Activated T-cell treated with anti-CD3 and anti-CD28 coated beads, Interleukin-2, amount 50 U/mL, for 48 hours (primary cell): ENCODE measurements at places on chromosomes 5 and 9.

GRCh38 chr5:88834499-88834898 lies 48.5 kb downstream of the MEF2C start:
- no peak for DNase-seq

- no peak for DNase-seq
These were observed 424 bp downstream of the HNRNPA0 start for GRCh38 chr5:137753691-137754187.

DNA sequence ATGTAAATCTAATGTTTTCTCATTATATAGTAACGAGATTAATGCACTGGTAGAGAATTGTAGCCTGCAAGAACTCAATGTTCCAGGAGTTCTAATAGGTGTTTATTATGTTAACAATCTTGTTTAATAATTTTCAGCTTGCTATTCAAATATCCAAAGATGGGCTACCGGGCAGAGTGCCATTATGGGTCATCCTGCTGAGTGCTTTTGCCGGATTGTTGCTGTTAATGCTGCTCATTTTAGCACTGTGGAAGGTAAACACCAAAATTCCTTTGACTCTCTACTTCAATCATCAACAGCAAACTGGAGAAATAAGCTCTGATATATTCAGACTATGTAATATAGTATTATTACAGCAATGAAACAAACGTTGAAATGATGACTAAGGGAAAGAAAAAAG lies 41.9 kb upstream of the ITGA2 start:
- DNase-seq, result no peak

DNA sequence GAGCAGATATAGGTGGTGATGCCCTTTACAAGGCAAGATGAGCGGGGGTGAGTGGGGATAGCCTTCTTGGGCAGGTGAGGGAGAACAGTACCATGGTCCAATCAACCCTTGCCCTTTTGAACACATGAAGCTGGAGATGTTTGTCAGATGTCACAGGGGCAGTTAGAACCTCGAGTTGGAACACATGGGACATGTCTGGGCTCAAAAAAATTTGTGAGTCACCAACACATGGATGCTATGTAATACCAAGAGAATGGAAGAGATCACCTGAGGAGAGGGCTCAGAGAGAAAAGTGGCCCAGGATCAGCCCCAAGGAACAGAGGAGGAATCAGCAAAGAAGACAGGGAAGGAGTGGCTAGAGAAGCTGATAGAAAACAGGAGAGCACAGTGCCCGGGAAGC lies 4.7 kb downstream of the PHYKPL start:
- no peak for DNase-seq

- DNase-seq, result peak; percentile 55
These were observed 110.3 kb upstream of the PTCH1 start for GRCh38 chr9:95626885-95627558.

- DNase-seq, result no peak
These were observed 25.1 kb upstream of the TRPM3 start for GRCh38 chr9:71146511-71146910.

- peak; percentile 38 for DNase-seq
These were observed 391 bp upstream of the NRG2 start for GRCh38 chr5:140043508-140043872.

DNA sequence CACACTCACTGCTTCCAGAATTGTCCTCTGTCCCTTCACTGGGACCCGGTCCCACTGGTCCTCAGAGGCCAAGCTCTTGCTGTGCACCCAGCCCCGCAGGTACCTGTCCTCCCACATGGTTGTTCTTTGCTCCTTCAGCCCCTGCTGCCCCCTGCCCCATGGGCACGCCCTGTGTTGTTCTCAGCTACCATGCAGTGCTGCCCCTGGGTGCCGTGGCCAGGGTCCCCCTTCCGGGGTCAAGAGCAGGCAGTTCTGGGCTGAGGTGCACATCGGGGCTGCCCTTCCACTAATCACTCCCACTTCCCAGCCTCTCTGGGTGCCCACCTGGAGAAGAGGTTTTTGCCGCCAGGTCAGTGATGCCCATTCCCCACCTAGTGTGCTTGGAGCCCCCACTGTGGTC lies 31.9 kb upstream of the SUSD3 start:
- no peak for DNase-seq

DNA sequence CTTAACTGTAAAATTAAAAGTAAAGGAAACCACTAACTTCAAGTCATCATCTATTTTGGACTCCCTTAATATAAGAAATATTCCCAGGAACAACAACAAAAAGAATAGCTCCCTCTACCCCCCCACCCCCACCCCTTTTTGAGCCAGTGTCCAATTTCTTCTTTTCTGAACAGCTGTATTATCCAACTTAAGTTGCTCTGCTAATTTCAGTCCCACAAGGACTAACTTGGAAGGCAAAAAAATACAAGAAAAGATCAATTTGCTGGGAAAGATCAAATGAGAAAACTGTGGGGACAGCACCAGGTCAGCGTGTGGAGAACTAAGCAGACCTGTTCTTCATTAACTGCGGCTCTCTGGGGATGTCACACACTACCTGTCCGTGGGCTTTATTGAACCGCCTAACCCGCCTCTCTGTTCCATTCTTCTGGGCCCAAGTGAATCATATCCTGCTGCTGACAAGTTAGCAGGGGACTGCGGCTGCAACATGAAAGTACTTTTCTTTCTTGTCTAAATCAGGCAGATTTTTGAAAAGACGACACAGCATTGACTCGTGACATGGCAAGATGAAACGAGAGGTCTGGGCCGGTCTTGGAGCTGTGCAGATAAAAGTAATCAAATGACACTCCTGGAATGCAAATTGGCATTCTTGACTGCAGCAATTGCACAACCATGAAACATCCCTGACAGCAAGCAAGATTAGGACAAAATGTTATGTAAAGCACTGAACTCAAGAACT lies 2.7 kb downstream of the BNC2 start:
- no peak for DNase-seq

DNA sequence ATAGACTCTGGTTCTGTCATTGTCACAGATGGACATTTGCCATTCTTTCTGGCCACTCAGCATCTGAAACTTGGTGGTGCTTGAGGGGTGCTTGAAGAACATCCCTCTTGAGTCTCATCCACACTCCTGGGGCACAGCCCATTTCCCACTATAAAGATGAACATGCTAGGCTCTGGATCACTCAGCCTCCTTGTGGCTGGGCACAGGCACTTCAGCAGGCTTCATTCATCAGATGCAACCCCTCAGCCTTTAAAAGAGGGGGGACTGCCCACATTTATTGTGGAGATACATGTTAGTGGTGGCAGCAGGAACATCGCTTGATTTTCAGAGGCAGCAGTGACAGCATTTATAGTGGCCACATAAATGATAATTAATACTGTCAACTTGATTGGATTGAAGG lies 124.7 kb upstream of the NIPBL start:
- DNase-seq, result no peak

DNA sequence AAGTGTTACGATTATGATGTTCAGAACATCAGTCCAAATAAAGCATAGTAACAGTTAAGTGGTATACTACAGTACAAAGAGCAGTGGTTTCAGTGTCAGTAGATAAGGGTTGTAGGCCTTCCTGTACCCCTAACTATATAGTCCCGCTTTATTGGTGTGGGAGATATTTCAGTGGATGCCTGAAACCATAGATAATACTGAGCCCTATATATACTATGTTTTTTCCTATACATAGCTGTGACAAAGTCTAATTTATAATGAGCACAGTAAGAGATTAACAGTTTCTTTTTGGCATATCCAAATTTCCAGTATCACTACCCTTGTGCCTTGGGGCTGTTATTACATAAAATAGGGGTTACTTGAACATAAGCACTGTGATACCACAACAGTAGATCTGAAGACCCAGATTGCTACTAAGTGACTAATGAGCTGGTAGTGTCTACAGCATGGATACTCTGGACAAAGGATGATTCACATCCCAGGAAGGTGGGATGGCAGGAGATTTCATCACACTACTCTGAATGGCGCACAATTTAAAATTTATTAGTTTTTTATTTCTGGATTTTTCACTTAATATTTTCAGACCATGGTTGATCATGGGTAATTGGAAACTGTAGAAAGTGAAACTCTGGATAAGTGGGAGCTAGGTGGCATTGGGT lies 119.3 kb downstream of the RPS23 start:
- DNase-seq, result no peak

- no peak for DNase-seq
These were observed 657.6 kb upstream of the RIOK2 start for GRCh38 chr5:97840643-97841042.

DNA sequence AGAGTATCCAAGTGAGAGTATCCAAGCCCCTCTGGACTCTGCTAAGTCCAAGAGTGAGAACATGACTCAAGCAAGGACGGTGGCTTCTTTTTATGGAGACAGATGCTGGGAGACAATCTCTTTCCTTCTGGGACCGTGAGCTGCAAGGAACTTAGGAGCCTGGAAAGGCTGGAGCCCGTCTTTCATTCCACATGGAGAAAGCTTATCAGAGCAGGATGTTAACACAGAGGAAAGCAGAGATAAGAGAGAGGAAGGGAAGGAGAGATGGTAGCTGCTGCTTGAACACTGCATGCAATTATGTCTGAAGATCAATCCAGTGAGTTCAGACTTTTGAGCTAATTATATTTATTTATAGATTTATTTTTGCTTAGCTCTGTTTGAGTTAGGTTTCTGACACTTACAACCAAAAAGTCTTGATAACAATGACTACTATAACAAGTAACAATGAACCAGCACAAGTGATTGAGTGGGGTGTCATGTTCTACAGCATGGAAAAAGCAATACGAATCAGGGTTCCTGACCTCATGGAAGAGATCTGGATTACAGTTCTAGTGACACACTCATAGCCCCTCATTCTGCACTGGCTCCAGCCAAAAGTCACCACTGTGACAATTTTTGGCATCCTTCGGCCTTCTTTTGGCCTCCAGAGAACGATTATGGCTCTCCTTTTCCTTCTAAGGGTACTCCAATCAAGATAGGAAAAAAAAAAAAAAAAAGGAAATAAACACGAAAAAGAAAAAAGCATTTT lies 71.5 kb downstream of the PRLR start:
- no peak for DNase-seq

DNA sequence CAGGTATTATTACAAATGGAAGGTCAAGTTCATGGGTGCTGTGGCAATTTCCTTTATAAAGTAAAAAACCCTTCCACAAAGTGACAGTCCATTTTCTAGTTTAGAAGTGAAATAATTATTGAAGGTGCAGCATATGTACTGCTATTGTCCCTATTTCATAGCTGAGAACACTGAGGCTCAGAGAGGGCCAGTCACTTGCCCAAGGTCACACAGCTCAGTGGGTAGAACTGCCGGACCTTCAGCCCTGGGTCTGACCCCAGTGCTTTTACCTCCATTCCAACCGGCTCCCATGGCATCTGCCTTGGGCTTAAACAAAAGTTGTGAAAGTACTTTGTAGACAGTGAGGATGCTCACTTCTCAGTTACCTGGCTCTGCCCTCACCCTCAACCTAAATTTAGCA lies 150.6 kb upstream of the SMIM23 start:
- no peak for DNase-seq

DNA sequence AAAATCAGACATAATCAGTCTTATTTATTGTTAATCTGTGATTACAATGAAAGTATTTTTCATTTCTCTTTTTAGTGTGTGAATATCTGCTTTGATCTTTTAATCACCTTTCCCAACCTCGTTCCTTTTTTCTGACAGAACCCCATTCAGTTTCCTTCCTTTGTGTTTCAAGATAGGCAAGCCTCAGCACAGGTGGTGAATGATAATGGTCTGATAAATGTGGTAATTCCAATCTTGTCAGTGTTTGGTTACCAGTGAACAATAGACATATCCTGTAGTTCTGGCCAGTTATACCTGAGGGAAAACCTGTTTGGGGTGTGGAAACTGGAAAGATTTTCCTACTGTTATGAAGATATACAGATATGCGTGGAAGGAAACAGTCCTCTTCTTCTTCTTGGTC lies 13.5 kb downstream of the STX17 start:
- no peak for DNase-seq

DNA sequence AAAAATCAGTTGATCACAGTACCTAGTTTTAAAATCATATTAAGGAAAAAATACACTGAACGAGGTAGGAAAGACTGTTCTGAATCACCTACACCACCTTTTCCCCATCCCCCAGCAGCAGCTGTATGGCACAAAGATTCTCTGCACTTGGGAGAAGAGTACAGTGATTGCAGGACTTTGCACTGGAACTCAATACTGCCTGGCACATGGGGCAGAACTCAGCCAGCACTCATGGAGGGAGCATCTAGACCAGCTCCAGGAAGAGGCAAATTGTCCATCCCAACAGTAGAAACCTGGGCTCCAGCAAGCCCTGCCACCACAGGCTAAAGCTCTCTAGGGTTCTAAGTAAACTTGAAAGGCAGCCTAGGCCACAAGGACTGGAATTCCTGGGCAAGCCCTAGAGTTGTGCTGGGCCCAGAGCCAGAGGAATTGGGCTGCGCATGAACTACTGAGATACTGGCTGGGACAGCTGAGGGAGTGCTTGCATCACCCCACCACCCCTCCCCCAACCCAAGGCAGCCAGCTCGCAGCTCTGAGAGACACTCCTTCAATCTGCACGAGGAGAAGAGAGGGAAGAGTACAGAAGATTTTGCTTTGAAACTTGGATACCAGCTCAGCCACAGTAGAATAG lies 654.4 kb upstream of the CDH6 start:
- no peak for DNase-seq

- DNase-seq, result peak; percentile 57
These were observed 2.3 kb downstream of the NKX2-5 start for GRCh38 chr5:173232499-173233346.
